ENCODE measurements at places on chromosomes 3 and 15. TPM values are rescaled to one million over a fixed set of nuclear protein-coding genes. Genes with fewer than 3 reads are reported as not detected.

Gene MUSTN1
- total RNA-seq: 15.7 TPM

Gene TNIK
- total RNA-seq: 11.6 TPM

Gene TMEM266
- 0.79 TPM for total RNA-seq

Gene ITIH1
- not detected for total RNA-seq

Gene GUCA1C
- total RNA-seq: not detected

Gene CFAP20DC
- 9.8 TPM for total RNA-seq

Gene KNG1
- not detected for total RNA-seq

Gene SLC38A3
- not detected for total RNA-seq

DNA sequence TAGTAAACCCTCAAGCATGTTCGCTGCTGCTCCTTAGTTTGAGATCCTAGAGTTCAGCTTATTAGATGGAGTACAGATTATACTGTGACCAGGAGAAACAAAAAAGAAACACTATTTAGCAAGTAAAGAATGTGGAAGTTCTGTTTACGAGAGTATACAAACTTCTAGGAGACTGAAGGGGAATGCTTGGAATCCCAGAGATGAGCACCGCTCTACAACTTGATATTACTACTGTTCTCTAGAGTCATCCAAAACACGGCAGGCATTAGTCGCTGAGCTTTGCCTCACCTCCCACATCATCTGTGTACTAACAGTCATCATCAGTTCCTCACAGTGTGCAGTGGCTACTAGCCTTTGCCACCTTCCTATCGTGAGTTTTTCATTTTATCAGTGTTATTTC lies 121.4 kb upstream of the CHRM5 start:
- H3K4me3 ChIP-seq: no peak overlapping the region
- H3K27ac ChIP-seq: no peak overlapping the region
- no peaks in the 10 kb centered on the region for H3K4me1 ChIP-seq
- H3K27me3 ChIP-seq: no peaks in the 10 kb centered on the region

GRCh38 chr3:155232605-155233004 lies 60.9 kb downstream of the STRIT1 start:
- H3K27me3 ChIP-seq: no peaks in the 10 kb centered on the region
- H3K4me3 ChIP-seq: no peak overlapping the region
- peak overlapping the region; percentile 68 for H3K27ac ChIP-seq

DNA sequence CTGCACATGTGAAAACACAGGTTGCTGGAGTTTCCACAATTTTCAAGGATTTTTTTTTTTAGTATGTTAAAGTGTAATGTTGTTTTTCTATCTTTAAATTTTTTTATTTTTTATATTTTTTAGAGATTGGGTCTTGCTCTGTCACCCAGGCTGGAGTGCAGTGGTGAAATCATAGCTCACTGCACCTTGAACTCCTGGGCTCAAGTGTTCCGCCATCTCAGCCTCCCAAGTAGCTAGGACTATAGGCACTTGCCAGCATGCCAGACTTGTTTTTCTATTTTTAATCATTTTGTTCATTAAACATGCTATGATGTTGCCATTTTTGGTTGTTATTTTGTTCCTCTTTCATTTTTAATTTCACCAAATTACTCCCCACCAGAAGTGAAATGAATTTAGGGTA lies 16.7 kb upstream of the THUMPD3 start:
- H3K4me3 ChIP-seq: no peak overlapping the region
- H3K27me3 ChIP-seq: no peaks in the 10 kb centered on the region
- H3K36me3 ChIP-seq: no peaks in the 10 kb centered on the region
- H3K27ac ChIP-seq: no peak overlapping the region

- DNase-seq: no peak
- no peak within 1 kb of the TSS for H3K4me3 ChIP-seq
- peaks cover 6% of the 10 kb centered on the region for H3K4me1 ChIP-seq
Measured at GRCh38 chr3:160676547-160677303, at the start of gene ARL14. TSS of gene ARL14 (plus strand) at chr3:160677160. CDS start at chr3:160677347, 187 bp downstream.

- H3K4me1 ChIP-seq: no peaks in the 10 kb centered on the region
- H3K27ac ChIP-seq: no peak overlapping the region
- no peak overlapping the region for H3K4me3 ChIP-seq
- DNase-seq: no peak
Measured at GRCh38 chr3:103167850-103168249, 733.0 kb downstream of the ZPLD1 start.

- DNase-seq: no peak
- H3K4me1 ChIP-seq: no peaks in the 10 kb centered on the region
- no peak overlapping the region for H3K4me3 ChIP-seq
- H3K27me3 ChIP-seq: no peaks in the 10 kb centered on the region
Measured at GRCh38 chr15:101431301-101431700, 58.2 kb downstream of the PCSK6 start.

DNA sequence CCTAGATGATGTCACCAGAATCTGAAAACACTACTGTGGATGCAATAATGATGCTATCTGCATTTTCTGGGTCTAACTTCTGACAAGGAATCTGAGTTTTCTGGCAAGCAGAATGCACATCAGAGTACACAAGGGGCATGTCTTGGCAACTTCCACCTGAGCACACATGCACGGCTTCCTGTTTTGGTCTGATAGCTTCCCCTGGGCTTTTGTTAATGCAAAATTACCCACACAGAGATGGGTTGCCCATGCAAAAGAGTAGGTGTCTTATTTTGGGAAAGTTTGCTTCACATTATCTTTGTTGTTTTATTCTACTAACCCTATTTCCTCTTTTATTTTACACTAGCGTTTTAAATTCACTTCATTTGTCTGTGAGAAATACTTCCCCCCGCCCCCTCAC lies 74.2 kb upstream of the SATB1 start:
- no peaks in the 10 kb centered on the region for H3K27me3 ChIP-seq
- H3K27ac ChIP-seq: no peak overlapping the region
- peaks cover 8% of the 10 kb centered on the region for H3K4me1 ChIP-seq
- H3K36me3 ChIP-seq: no peaks in the 10 kb centered on the region

- H3K4me3 ChIP-seq: no peak overlapping the region
- H3K27ac ChIP-seq: no peak overlapping the region
- H3K36me3 ChIP-seq: no peaks in the 10 kb centered on the region
- no peak for DNase-seq
- no peaks in the 10 kb centered on the region for H3K4me1 ChIP-seq
Measured at GRCh38 chr3:27923349-27924068, 201.4 kb upstream of the EOMES start.

GRCh38 chr15:68536331-68537095 lies 42.3 kb upstream of the CORO2B start:
- no peaks in the 10 kb centered on the region for H3K4me1 ChIP-seq
- peak overlapping the region; percentile 46 for H3K27ac ChIP-seq
- no peaks in the 10 kb centered on the region for H3K36me3 ChIP-seq
- no peak overlapping the region for H3K4me3 ChIP-seq
- DNase-seq: no peak

- H3K4me1 ChIP-seq: no peaks in the 10 kb centered on the region
- H3K36me3 ChIP-seq: no peaks in the 10 kb centered on the region
- H3K4me3 ChIP-seq: no peak overlapping the region
- no peak overlapping the region for H3K27ac ChIP-seq
- no peaks in the 10 kb centered on the region for H3K27me3 ChIP-seq
Measured at GRCh38 chr3:59502806-59503205, 453.0 kb upstream of the CFAP20DC start.

DNA sequence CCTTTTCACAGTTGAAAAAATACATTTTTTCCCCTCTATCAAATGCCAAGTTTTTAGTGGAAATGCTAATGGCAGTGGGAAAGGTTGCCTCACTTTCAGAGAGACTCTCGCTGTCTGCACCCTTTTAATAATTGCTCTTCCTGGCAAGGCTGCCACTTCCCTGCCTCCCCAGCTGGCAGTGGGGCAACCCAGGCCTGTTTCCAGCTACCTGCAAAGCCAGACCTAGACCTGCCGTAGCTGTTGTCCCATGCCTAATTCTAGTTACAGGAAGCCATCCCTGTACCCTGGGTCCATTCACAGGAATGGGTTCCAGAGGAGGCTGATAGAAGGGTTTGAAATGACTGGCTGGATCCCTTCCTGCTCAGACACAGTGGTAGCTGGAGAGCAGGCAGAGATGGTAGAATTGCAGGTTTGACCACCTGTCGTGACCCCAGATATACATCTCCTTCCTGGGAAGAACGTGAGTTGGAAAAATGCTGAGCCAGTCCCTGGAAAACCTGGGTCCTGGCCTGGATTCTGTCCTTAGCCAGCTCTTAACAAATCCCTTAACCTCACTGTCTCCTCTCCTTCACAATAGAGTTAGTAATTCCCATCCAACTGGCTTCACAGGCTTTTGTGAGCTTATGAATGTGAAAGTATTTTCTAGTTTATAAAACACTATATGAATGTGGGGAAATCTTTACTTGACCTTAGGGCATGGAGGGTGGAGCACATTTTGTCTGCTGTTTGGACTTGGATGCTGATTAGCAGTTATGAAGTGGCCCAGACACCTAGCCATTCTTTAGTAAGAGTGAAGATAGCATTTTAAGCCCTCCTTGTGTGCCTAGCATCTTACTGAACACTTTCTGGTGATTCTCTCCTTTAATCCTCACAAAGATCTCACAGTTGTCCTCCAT lies 12.9 kb upstream of the ALPK3 start:
- H3K27me3 ChIP-seq: no peaks in the 10 kb centered on the region
- H3K4me1 ChIP-seq: no peaks in the 10 kb centered on the region
- peaks cover 75% of the 10 kb centered on the region for H3K36me3 ChIP-seq
- H3K27ac ChIP-seq: peak overlapping the region; percentile 31
- no peak for DNase-seq
- no peak overlapping the region for H3K4me3 ChIP-seq

- no peak for DNase-seq
- H3K36me3 ChIP-seq: peaks cover 38% of the 10 kb centered on the region
- H3K4me3 ChIP-seq: no peak overlapping the region
- peak overlapping the region; percentile 66 for H3K27ac ChIP-seq
- peaks cover 16% of the 10 kb centered on the region for H3K4me1 ChIP-seq
Measured at GRCh38 chr15:74642734-74643664, 27.4 kb downstream of the CLK3 start.

- no peak for DNase-seq
- H3K27me3 ChIP-seq: no peaks in the 10 kb centered on the region
- no peak overlapping the region for H3K27ac ChIP-seq
- H3K4me1 ChIP-seq: no peaks in the 10 kb centered on the region
Measured at GRCh38 chr3:197256836-197257444, 41.5 kb downstream of the DLG1 start.

DNA sequence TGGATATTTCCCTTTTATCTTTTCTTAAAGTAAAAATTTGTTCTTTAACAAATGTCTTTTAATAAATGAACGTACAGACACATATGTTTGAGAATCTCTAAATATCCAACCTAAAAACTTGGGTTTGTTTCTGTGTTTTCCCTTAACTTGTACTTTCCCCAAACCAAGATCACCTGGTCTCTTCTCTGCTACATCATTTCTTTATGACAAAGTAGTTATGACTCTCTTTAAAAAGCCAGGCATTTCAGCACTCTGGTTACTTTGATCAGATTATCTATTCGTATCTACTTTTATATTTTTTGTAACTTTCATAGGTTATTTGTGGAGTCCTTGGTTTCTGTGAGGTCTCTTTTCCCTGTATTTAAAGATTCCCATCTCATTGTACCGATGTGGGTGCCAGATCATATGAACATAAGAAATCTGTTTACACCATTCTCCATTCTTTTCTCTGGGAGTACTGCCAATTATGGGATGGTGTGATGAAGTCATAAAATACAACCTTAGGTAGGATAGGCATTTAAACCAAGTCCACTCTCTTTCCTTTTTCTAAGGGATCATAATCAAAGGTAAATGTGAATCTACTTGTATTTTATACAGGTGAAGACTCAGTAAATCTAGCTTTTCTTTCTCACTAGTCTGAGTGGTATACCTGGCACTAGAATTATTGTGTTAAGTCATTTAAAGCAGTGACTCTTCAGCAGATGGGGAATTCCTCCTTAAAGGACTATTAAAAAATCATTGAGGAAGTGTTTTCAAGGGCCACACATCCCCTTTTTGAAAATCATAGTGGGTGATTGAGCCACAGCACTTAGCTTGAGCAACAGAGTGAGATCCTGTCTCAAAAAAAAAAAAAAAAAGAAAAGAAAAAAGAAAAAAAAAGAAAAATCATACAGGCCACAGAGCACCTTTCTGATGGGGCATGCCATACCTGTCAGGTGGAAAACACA lies 12.4 kb upstream of the NFKBIZ start:
- H3K4me3 ChIP-seq: no peak overlapping the region
- no peak for DNase-seq
- H3K36me3 ChIP-seq: no peaks in the 10 kb centered on the region
- H3K27me3 ChIP-seq: no peaks in the 10 kb centered on the region
- H3K27ac ChIP-seq: peak overlapping the region; percentile 53

- no peaks in the 10 kb centered on the region for H3K27me3 ChIP-seq
- H3K4me1 ChIP-seq: peaks cover 60% of the 10 kb centered on the region
- DNase-seq: no peak
- no peak overlapping the region for H3K4me3 ChIP-seq
- H3K36me3 ChIP-seq: no peaks in the 10 kb centered on the region
Measured at GRCh38 chr3:13484851-13485590, 4.9 kb downstream of the HDAC11 start.

- no peak overlapping the region for H3K4me3 ChIP-seq
- H3K27me3 ChIP-seq: peaks cover 9% of the 10 kb centered on the region
- H3K4me1 ChIP-seq: no peaks in the 10 kb centered on the region
- no peak overlapping the region for H3K27ac ChIP-seq
- no peaks in the 10 kb centered on the region for H3K36me3 ChIP-seq
- no peak for DNase-seq
Measured at GRCh38 chr15:91589360-91589759, 264.1 kb upstream of the SLCO3A1 start.

GRCh38 chr3:135456108-135456790 lies 509.3 kb upstream of the PPP2R3A start:
- H3K27me3 ChIP-seq: no peaks in the 10 kb centered on the region
- no peak overlapping the region for H3K27ac ChIP-seq
- H3K4me3 ChIP-seq: no peak overlapping the region
- DNase-seq: no peak

DNA sequence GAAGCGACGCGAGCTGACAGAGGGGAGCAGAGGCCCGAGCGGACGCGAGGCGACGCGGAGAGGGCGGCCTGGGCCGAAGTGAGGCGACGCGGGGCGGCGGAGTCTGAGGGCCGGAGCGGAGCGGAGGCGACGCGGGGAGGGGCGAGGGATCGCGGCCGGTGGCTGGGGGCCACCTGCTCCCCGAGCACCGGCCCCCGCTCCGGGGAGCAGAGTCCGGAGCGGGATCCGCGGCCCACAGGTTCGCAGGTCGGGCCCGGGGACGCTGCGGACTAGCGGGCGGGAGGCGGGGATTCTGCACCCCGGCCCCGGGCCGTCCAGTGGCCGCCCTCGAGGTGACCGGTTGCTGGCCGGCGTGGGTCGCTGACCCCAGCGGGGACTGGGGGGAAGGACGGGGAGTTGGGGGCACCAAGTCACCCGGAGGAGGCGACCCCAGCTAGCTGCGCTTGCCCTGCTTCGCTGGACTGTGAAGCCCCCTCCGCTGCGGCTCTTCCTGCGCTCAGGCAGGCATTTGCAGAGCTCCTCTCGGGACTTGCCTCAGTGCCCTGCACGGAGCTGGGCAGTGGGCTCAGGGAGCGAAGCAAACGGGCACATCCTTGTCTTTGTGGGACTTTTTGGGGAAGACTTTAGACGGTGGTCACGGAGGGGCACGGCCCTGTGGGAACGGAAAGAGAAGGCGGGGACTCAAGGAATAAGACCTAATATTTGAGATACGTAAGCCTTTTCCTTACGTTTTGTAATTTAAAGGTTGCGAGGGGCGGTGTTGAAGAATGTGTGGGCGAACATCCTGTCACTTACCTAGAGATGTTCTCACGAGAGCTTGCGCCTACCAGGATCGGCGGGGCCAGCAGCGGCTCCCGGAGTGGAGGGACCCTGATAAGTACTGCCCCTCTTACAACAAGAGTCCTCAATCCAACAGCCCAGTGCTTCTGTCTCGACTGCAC lies 566 bp downstream of the HMCES start:
- H3K27me3 ChIP-seq: no peaks in the 10 kb centered on the region
- peak overlapping the region; percentile 77 for H3K4me3 ChIP-seq
- peak overlapping the region; percentile 96 for H3K27ac ChIP-seq
- peaks cover 5% of the 10 kb centered on the region for H3K36me3 ChIP-seq

- no peaks in the 10 kb centered on the region for H3K36me3 ChIP-seq
- DNase-seq: no peak
- no peaks in the 10 kb centered on the region for H3K27me3 ChIP-seq
- H3K27ac ChIP-seq: no peak overlapping the region
- no peak overlapping the region for H3K4me3 ChIP-seq
Measured at GRCh38 chr3:155560594-155560993, 184.3 kb downstream of the PLCH1 start.
